ENCODE measurements at places on chromosomes 6 and 20.
A peak's percentile ranks its signal among the peaks of the same experiment; 100 is the strongest.

GRCh38 chr6:4883298-4883697 is 107.1 kb downstream of the CDYL start:
- no peak for DNase-seq

DNA sequence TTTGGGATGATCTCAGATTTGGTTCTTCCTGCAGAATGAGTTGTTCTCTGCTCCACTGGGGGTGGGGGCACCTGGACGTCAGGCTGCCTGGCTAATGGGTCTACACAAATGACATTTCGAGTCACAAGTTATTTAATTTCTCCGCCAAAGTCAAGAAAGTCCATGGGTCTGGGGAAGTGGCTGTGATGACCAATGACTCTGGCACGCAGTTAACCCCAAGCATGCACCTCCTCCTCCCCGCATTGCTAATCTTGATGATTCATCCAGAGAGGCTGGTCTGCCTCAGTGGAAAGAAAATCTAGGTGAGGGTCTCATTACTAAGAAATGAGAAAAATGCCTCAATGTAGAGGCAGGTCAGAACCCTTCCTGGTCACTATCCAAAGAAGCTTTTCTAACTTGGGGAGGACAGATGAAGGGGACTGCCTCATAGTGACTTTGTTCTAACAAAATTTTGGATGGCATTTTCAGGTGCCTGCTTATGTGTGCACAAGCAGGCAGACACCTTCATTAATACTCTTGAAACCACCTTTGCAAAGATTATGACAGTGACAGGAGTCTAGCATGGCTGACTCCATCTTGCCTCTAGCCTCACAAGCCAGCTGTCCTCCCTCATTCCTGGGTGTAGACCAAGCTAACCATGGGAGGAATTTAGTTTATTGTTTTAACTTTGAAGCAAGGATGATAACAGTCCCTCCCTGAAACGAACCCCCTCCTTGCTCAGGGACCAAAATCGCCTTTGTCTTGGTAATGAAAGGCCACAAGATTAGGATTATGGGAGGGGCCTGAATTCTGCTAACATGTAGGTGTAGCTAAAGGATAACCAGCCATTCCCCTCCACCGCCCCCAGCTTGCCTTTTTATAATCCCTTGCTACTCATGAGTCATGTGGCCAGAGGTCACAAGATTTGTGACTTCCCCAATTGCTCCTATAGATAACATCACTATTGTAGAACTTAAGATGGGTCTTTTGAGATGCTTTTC is 98.6 kb upstream of the MRPS10 start:
- peak; percentile 95 for DNase-seq

DNA sequence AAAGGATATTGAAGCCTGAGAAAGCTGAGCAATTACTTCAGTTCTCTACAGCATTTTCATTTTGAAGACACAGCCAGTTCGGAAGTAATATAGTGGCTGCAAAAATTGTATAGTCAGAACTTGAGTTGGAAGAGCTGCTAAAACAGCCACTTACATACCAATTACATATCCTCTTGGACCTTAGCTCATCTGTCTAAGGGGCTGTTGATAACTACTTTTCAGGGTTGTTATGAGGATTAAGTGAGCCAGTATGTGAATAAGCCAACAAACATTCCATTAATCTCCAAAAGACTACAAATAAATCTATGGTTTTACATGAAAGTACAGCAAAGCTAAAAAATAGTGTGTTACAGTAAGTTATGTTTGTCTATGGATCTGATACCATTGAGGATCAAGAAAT is 59.7 kb downstream of the TMEM200A start:
- DNase-seq, result peak; percentile 10

DNA sequence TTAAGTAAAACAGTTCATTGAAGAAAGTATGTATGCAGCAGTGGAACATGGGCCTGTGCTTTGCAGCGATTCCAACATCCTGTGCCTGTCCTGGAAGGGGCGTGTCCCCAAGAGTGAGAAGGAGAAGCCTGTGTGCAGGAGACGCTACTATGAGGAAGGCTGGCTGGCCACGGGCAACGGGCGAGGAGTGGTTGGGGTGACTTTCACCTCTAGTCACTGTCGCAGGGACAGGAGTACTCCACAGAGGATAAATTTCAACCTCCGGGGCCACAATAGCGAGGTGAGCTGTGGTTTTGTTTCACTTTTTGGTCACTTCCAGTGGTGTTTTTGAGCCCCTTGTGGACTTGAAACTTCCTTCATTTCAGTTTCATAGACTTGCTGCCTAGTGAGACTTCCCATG is 1.7 kb downstream of the TULP4 start:
- DNase-seq, result no peak

DNA sequence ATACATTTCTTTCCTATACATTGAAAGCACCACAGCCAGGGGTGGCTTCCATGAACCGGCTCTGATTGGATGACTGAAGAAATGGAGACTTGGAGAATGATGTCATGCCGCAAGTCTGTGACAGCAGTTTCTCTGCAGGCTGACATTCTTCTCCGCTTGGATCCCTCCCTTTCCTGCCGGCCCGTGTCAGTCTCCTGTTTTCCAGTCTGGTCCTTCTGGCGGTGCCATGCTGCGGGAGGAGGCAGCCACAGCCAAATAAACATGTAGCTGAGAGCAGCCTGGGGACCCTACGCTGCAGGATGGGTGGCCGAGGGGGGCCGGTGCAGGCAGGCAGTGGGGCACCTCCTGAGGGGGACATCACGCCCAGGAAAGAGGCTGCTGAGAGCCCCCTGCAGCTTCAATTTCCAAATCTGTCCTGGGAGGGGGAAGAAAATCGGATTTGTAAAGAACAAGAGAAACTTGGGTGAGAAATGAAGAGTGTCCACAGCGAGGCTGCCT is 178.0 kb downstream of the TAF4 start:
- no peak for DNase-seq

GRCh38 chr6:135056632-135057031 is 2.0 kb upstream of the HBS1L start:
- no peak for DNase-seq

GRCh38 chr6:21883595-21884328 is 290.2 kb downstream of the SOX4 start:
- DNase-seq, result no peak

DNA sequence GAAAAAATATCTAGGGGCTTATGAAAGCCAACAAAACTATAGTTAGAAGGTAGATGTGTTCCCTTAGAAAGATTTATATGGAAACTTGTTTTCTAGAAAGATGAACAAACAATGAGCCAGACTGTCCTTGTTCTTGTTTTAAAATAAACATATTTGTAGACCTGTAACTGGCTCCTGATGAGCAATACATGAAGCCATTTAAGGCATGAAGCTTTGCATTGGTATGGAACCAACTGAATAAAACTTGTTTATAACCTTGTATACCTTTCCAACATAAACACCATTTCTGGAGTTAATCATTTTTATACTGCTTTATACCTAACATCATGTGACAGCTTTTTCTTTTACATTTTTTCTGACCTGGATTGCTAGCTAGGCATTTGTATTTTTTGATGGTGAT is 247.8 kb downstream of the PRL start:
- DNase-seq, result no peak

Measured in AG08395 (cell line).